Brain microvascular endothelial cell (primary cell): ENCODE measurements at places on chromosomes 13 and 19.

DNA sequence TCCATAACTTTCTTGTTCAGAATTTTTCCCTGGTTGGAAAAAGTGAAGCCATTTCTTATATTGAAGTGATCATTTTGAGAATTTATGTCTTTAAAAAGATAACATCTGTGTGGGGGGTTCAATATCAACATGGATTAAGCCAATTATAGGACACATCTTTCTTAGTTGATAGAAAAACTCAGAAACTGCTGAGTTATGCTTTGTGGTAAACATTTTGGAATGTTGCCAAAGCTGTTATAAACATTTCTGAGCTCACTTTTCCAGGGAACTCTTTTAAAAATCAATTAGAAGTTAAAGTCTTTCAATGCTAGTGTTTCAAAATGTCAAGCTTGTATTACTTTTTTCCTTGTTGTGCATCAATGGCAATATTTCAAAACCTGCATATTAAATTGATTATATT lies 248.8 kb downstream of the DACH1 start:
- DNase-seq = no peak

DNA sequence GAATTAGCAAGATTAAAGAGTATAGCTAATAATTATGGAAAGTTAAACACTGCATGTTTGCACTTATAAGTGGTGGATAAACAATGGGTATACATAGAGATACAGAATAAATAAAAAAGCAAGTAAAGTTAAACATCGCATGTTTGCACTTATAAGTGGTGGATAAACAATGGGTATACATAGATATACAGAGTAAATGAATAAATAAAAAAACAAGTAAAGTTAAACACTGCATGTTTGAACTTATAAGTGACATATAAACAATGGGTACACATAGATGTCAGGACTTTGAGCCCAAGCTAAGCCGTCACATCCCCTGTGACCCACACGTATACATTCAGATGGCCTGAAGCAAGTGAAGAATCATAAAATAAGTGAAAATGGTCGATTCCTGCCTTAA lies 1533.3 kb upstream of the SPRY2 start:
- DNase-seq = no peak

DNA sequence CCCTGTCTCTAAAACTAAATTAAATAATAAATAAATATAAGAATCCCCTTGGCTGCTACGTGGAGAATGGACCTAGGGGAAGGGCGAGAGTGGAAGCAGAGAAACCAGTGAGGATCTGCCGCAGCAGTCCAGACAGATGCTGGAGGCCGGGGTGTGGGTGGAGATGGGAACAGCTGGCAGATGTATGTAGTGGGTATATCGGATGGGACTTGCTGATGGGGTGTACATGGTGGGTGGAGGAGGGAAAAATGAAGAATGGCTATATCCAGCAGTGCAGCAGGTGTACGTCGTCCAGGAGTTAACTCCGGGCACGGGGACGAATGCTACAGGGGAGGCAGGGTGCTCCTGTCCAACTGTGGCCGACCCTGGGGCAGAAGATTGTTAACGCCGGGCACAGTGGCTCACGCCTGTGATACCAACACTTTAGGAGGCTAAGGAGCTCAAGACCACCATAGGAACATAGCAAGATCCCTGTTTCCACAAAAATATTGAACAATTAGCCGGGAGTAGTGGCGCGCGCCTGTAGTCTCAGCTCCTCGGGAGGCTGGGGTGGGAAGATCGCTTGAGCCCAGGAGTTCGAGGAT lies 654 bp downstream of the CEP89 start:
- no peak for DNase-seq

DNA sequence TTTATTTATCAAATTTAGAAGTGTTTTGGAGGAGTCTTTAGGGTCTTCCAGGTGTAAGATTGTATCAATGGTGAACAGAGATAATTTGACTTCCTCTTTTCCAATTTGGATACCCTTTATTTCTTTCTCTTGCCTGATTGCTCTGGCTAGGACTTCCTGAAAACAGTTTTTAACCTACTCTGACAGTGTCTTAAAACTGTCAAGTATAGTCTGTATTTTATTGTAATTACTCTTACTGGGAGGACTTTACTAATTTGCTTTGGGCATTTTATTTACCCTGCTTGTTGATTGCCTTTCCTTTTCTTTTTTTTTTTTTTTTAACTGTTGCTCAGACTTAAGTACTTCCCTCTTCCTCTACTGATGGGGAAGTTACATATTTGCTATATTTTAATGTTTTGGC lies 81.3 kb downstream of the URI1 start:
- DNase-seq = no peak
